Hematopoietic multipotent progenitor cell (in vitro differentiated cells): ENCODE measurements at places on chromosomes 1 and 21. TPM values are rescaled to one million over a fixed set of nuclear protein-coding genes. Genes with fewer than 3 reads are reported as not detected.

LENEP gene
- total RNA-seq = 0.54 TPM

SPRR3 gene
- not detected for total RNA-seq

SLFNL1 gene
- 1.6 TPM for total RNA-seq

CELSR2 gene
- 0.27 TPM for total RNA-seq

ADGRB2 gene
- total RNA-seq = 0.54 TPM

- DNase-seq = no peak
Measured at GRCh38 chr1:67818725-67819301, 14.5 kb downstream of the GNG12 start.

GRCh38 chr1:240401731-240402130 lies 210.2 kb downstream of the GREM2 start:
- no peak for DNase-seq

DNA sequence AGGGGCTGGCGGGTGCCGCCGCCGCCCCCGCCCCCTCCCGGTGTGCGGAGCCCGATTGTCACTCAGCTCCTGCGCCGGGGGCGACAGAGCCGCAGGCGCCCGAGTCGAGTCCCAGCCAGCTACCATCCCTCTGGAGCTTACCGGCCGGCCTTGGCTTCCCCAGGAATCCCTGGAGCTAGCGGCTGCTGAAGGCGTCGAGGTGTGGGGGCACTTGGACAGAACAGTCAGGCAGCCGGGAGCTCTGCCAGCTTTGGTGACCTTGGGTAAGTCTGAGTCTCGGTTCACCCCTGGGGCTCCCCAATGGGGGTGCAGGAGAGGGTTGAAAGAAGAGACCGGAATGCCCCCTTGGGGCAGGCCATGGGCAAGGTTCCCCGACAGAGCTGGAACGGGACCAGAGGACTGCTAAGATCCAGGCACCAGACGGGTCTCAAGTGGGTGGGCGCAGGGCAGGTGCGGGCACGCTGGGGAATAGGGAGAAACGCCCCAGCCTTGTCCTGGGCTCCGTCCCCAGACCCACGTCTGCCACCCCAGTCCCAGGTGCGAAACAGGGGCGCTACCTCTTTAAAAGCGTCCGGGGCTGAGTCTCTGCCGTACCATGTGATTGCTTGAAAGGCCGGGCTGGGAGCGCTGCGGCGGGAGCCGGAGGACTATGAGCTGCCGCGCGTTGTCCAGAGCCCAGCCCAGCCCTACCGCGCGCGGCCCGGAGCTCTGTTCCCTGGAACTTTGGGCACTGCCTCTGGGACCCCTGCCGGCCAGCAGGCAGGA lies at the start of gene ADORA1:
TSS of gene ADORA1 (plus strand) at position 61 of the 765 bp plus-strand sequence. CDS start 1,116 bp downstream, outside the sequence.
- DNase-seq = no peak

DNA sequence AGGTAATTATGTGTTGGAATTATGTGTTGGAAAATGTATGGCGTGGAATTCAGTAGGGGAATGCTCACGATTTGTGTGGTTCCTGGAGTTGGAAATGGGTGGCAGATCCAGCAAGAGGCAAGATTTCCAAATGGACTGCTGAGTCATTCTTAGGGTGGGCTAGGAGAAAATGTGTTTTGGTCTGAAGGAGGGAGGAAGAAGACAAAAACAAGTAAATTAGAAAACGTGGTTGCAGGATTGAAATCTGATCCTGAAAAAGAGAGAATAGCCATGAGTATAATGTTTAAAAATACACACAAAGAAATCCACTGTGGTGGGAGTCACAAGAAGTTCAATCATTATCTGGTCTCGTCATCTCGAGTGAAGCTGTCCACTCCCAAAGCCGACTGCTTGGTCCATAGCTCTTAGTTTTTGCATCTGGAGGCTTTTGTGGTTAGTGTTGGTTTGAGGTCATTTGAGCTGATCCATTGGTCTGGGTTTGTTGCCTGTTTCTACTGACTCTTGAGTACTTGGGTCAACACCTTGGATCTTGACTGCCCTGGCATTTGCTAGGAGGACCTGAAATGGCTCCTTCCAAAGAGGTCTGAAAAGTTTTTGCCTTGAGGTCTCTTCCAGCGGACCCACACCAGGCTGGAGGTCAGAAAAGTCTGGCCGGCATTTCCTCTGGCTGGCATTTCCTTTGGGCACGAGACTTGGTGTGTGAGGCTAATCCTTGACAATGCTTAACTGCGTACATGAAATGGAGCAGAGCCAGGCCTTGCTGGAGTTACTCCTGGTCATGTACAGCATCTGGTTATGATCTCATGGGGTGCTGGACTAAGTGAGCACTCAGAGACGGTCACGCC lies 9.2 kb downstream of the MX2 start:
- no peak for DNase-seq

DNA sequence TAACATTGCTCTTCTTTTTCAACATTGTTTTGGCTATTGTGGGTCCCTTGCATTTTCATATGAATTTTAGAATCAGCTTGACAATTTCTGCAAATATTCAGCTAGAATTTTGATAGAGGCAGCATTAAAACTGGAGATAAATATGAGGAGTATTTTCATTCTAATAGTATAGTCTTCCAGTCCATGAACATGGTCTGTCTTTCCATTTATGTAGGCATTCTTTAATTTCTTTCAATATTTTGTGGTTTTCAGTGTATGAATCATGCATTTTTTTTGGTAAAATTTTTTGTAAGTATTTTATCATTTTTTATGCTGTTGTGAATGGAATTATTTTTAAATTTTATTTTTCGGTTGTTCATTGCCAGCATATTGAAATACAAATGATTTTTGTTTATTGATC lies 97.2 kb downstream of the DNAH14 start:
- DNase-seq = no peak

GRCh38 chr1:32871364-32872191 lies 866 bp upstream of the FNDC5 start:
- no peak for DNase-seq

- peak; percentile 85 for DNase-seq
Measured at GRCh38 chr1:1200876-1201810, 5.2 kb downstream of the TNFRSF18 start.
